ENCODE measurements at places on chromosomes 2 and 18. TPM values are rescaled to one million over a fixed set of nuclear protein-coding genes. Genes with fewer than 3 reads are reported as not detected.

DNA sequence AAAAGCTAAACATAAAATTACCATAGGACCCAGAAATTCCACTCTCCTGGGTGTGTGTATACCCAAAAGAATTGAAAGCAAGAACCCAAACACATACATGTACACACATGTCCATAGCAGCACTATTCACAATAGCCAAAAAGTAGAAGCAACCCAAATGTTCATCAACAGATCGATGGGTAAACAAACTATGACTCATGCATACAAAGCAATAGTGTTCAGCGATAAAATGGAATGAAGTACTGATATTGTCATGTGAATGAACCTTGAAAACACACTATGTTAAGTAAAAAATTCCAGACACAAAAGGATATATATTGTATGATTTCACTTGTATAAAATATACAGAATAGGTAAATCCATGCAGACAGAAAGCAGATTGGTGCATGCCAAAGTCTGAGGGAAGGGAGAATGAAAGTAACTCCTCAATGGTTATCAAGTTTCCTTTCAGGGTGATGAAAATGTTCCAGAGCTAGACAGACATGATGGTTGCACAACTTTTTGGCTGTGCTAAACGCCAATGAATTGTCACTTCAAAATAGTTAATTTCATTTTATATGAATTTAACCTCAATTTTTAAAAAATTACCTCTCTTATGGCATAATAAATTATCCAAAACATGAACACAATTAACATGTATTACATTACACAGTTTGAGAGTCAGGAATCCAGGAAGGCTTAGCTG lies 35.5 kb downstream of the GKN2 start:
- no peak for DNase-seq

DNA sequence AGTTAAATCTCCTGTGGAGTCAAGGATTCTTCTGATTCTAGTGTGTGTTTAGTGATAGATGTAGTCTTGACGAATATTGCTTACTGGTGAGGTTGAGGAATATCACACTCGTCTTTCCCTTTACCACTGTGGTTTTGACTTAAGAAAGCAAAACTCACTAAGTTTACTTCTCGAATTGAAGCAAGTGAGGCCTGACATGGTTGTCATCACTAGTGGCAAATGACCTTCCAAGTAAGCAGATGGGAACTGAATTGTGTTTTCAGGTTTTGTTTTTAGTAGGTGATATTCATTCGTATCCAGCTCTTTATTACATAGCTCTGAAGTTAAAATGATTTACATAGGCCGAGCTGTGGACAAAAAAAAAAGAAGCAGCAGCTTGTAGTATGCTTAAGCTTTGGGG lies 20.6 kb upstream of the DSG4 start:
- DNase-seq = no peak

GRCh38 chr2:105134081-105134480 lies 96.2 kb downstream of the MRPS9 start:
- no peak for DNase-seq

GRCh38 chr2:207149249-207150213 lies 16.2 kb downstream of the KLF7 start:
- no peak for DNase-seq

DNA sequence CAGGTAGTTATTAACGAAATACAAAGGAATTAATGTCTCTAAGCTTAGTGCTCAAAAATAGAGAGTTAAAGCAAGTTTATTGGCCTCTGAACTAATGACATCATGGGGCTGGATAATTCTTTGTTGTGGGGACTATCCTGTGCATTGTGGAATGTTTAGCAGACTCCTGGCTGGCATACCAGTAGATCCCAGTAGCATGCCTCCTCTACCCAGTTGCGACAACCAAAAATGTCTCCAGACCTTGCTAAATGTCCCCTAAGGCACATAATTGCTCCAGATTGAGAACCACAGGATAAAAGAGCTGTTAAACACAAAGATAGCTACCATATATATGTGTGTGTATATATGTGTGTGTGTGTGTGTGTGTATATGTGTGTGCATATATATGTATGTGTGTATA lies 194.5 kb downstream of the ERBB4 start:
- no peak for DNase-seq

DNA sequence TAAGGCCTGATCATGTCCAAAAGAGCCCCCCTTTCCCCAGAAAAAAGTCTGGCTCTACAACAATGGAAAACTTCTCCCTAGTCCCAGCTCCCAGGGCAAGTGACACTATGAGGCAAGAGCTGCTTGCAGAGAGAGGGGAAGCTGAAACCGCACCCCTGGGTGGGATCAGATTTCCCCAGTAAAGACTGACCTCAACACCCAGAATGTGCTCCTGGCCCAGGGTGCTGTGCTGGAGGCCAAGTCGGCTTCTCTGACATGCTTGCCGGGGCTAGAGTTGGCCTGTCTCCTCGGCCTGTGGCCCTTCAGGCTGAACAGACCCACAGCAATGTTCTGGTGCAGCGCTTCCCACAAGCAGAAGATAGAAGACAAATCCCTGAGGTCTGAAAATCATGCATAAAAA lies 18.4 kb upstream of the ST8SIA3 start:
- DNase-seq = no peak

GRCh38 chr2:74183878-74184277 lies 5.2 kb upstream of the MOB1A start:
- DNase-seq = no peak

DNA sequence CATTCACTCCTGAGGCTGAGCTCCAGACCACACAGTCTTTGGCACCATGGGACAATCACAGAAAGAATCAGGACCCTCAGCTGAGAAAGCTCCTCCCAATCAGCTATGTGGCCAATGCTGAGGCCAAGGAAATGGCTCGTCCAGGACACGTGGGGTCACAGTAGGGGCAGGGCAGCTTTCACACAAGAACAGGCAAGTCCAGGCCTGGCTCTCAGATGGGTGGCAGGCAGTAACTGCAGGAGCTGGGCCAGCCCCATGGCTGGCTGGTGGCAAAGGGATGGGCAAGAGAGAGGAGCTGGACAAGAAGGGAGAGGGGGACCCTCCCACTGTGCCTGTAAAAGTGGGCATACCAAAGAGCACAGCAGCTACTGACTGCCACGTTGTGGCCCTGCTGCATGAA lies 12.2 kb upstream of the EDAR start:
- no peak for DNase-seq

- no peak for DNase-seq
These were observed 10.8 kb downstream of the RFX8 start for GRCh38 chr2:101463911-101464641.

GRCh38 chr2:158676295-158676694 lies 118.8 kb upstream of the DAPL1 start:
- no peak for DNase-seq

- DNase-seq = no peak
These were observed 1.8 kb upstream of the CPO start for GRCh38 chr2:206937555-206937954.

GRCh38 chr18:23822590-23823385 lies 133.5 kb downstream of the LAMA3 start:
- no peak for DNase-seq

The CD8A gene
- total RNA-seq = 1.5 TPM

The DSG2 gene
- total RNA-seq = 1.8 TPM

The GLI2 gene
- 2.1 TPM for total RNA-seq

The RHOB gene
- total RNA-seq = 1,260 TPM

The ITGAV gene
- total RNA-seq = 72.4 TPM

The CRYGB gene
- not detected for total RNA-seq
